Globus pallidus (tissue), 1 donor: ENCODE measurements at places on chromosomes 7 and 10.

DNA sequence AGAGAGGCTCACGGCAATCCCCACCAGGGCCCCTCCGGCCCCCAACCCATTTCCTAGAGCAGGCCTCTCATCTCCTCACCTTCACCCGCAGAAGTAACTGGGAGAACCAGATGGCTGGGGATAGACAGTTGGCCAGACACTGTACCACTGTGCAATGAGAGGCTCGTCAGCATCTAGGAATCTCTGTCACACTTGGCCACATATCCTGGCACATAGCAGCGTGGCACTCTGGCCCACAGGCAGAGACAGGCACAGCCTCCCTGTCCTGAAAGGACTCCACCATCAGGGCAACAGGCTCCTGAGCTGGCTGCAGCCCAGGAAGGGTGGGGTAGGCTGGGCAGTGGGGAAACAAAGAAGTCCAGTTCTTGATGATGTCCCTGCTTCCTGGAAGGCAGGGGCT, 45.8 kb downstream of the C10orf143 start:
- DNase-seq: no peak

- DNase-seq: no peak
Observed at GRCh38 chr10:118723466-118723865, 31.3 kb downstream of the CACUL1 start.

GRCh38 chr7:11952972-11953371, 121.0 kb upstream of the THSD7A start:
- DNase-seq: no peak

GRCh38 chr10:131242007-131242406, 69.5 kb downstream of the TCERG1L start:
- no peak for DNase-seq

GRCh38 chr10:71319042-71319799, at the start of gene SLC29A3:
SLC29A3 (plus strand) TSS chr10:71319259; CDS start chr10:71319310, 51 bp downstream.
- DNase-seq: peak; percentile 84

DNA sequence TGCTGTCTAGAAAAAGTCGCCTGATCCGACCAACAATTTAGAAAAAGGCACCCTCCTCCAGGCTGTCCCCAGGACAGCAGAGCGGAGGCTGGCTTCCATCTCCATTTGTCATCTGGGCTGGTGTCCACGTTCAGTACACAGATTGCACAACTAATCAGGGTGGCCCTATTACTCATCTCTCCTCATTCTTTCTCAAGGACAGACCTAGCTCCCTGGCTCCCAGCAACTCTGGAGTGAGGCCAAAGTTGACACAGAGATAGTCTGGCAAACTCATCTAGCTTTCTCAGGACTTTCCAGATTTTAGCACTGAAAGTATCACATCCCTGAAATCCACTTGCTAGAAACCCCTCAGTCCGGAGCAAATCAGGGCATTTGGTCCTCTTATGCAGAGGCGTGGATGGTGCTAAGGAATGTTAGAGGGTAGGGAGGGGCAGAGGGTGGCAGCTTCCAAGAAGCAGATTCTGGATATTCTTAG, 75.1 kb downstream of the DNAH11 start:
- DNase-seq: no peak

DNA sequence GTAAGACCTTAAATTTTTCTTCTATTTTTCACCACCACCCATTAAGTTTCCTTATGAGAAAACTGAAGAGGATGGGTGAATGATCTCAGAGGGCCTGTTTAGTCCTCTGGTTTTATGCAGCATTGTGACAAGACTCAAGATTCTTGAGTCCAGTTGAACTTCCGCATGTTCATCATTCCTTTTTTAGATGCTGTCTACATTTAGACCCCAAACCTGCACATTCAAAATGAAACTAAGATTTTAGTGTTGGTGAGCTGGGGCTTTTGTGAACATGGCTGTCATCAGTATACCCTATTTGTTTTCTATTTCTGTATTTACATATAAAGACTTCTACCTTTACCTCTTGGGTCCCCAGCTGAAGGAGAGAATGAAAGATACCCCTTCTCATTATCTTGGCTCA, 31.1 kb downstream of the NET1 start:
- DNase-seq: no peak

DNA sequence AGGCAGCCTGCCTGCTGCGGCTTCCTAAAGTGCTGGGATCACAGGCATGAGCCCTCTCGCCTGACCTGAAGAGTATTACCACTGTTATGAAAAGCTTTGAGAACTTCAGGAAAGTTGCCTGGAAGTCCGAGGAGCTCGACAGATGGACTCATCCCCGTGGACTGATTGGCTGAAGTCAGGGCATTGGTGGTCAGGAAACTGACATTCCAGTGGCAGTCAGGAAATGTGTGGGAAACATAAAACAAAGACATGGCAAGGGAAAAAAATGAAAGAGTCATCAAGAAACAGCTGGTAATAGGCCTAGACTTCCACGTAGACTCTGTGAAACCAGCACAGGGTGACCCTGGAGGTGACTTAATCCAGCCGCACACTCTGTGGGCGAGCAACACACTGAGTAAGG, 123.3 kb downstream of the CDH23 start:
- DNase-seq: no peak

DNA sequence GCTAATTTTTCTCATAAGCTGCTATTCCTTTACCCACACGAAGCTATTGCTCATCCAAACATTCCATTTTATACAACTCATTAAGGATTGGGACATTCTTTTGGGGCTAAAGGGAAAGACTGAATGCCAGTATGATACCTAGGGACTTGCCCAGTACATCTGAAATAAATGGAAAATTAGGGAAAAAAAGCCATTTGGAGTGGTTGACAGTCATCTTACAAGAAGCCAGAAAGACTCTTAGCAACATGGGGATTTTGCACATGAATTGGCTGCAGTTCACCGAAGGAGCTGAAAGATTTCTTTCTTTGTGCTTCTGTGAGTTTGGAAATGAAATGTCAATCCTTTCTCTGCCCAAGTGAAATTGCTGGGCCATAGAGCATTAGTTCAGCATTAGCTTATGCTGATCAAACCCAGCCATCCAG, 43.3 kb upstream of the MTURN start:
- DNase-seq: peak; percentile 25

DNA sequence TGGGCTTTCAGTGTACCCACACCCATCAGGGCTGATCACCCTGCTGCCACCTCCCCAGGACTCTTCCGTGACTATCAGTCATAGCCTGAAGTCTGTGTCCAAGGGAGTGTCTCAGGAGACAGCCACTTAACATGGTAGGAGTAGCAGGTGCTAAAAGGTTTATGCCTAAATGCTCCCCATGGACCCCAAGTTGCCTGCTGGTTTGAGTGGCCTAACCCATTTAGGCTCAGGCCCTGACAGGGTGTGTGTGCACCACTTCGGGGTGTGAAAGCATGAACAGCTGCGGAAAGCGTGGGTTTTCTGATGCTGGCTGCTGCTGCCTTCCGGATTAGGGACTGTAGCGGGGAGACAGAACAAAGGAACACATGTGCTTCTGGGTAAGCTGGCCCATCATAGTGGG, 93.2 kb upstream of the SAMD8 start:
- no peak for DNase-seq

GRCh38 chr7:95725205-95725604, 47.1 kb upstream of the DYNC1I1 start:
- no peak for DNase-seq

DNA sequence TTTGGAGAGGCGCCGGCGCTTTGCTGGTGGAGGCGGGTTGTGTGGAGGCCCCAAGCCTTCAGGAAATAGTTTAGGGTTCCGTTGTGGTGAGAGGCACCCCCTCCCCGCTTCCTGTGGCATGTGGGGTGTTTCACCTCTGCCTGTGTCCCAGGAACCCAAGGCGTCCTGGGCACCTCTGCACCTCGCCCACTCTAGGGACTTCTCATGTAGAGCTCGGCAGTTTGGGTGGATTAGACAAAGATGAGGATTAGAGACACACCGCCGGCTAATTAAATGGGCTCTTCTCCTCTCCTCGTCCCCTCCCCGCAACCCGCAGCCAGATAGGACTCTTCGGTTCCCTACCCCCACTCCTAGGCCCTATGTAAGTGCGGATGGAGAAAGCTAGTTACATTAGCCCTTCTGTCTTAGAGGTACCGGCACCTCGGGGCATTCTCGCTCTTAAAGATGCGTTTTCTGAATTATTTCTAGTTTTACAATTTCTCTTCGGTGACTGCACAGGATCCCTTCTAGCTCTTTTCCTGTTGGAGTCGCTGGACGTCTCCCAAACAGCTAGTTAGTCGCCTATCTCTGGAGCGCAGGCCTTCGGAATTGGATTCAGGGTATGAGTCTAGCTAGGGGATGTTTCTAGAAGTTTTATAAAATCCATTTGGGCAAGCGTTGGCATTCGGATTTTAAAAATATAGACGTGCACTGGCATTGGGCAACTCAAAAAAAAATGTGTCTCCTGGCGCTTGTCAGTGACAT, 7.8 kb downstream of the PTF1A start:
- no peak for DNase-seq

GRCh38 chr7:151601521-151602305, 82.0 kb upstream of the RHEB start:
- DNase-seq: no peak

GRCh38 chr7:111605246-111605645, 43.0 kb upstream of the IMMP2L start:
- DNase-seq: no peak

DNA sequence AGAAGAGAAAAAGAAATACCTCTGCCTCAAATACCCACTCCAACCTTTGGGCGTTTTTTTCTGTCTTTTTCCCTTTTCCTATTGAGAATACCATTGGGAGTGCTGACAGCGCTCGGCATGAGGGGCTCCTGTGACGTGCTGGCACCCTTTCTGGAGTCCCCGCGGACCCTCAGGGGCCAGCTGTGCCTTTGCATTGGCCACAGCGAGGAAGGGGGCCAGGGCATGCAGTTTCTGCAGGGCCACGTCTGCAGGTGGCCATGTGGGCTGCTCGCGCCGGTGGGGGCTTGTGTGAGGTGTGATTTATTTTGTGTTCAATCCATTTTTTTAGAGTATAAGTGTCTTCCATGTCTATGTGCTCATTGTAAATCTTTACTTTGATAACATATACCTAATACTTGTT, 57.4 kb downstream of the INPP5A start:
- DNase-seq: no peak

DNA sequence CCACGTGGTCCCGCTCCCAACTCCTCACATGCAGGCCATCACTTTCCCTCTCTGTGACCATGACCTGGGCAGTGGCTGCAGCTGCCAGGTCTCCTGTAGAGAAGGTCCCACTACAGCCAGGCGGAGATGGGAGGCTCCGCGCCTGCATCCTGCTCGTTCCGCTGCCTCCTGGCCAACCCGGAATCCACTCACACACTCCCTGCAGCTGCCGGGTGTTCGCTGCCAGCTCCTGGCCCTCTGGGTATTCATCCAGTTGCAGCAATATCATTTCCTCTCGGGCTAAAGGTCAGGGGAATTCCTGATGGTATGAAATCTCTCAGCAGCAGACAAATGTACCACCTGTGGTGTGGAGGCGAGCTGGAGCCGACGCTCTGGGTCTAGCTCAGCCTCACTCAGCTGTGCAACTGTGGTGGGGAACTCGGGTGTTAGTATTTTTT, 65.7 kb downstream of the TLL2 start:
- no peak for DNase-seq

GRCh38 chr10:109953766-109954165, 30.5 kb upstream of the XPNPEP1 start:
- DNase-seq: no peak

DNA sequence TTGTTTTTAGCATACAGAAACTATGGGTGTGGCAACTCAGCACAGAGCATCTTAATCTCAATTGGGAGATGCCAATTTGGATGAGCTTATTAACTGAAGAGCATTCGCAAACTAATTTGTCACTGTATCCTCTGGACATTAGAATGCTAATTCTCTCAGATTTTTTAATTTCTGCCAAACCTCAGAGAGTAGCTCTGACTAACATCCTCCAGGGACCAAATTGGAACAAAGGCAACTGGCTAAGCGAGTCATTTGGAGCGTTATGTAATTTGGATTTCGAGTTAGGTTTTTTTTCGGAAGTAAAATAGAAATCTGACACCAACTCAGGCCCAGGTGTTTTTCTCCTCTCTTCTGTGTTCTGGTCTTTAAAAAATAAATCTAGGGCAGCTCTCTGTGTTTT, 201.9 kb downstream of the BMPER start:
- DNase-seq: no peak

DNA sequence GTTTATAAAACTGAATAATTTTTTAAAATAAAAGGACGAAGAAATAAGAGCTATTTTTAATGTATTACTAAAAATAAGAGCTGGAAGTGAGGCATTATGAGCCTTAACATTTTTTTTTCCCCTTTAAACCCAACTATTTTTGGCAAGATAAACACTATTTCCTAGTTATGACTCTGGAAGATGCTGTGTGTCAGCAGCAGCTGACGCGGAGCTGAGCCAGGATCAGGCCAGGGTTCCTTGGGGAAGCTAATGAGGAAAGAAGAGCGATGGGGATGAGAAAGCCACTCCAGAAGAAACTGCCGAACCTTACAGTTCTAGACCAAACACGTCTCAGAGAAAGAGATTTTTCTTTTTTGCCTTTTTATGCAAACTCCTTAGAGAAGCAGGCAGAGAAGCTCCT, 85.9 kb downstream of the USP6NL start:
- no peak for DNase-seq

GRCh38 chr7:42236266-42236975, 588 bp downstream of the GLI3 start:
- DNase-seq: no peak

DNA sequence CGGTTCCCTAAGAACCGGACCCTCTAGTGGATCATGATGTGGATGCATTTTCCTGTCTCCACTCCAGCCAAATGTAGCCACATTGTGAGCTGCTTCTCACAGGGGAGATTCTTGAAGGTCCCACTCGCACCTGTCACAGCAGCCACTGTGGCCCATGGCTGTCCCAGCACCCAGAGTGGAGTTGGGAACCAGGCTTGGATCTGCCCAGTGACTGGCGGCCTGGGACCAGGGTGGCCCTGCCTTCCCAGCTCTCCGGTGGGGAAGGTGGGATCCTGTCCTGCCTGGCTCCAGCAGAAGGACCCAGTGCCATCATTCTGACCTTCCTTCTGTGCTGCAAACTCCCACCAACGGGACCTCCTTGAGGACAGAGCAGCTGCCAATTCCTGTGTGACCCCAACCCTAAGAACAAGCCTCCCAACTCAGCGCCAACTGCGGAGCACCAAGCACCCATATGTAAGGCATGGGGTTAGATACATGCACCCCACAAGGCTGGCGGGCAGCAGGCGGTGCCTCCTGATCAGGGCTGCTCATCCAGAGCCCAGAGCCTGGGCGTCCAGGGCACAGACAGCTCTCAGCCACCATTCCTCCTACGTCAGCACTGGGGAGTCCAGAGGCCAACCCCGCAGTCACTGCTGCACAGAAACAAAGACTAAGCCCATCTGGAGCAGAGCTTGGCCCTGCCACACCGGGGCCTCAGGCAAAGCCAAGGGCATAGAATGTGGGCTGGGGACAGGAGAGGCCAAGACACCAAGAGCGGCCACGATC, 28.8 kb downstream of the EBF3 start:
- DNase-seq: no peak
